ENCODE measurements at places on chromosomes 3 and 15.

GRCh38 chr3:167731393-167731792 is 3.3 kb downstream of the PDCD10 start:
- DNase-seq, result no peak

- no peak for DNase-seq
These were observed 93.2 kb upstream of the ARHGEF3 start for GRCh38 chr3:56894881-56895431.

DNA sequence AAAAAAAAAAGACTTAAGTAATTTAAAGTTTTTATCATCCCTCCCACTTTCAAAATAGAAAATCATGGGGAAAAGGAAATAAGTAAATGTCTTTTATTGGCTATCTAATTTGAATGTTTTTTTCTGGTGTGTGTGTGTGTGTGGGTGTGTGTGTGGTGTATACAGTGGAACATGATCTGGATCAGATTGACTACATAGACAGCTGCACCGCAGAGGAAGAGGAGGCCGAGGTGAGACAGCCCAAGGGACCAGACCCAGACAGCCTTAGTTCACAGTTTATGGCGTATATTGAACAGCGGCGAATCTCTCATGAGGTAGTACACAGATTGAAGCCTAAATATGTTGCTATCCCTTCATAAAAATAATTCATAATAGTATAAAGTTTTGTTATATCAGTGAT is 44.5 kb downstream of the LRCH3 start:
- no peak for DNase-seq

DNA sequence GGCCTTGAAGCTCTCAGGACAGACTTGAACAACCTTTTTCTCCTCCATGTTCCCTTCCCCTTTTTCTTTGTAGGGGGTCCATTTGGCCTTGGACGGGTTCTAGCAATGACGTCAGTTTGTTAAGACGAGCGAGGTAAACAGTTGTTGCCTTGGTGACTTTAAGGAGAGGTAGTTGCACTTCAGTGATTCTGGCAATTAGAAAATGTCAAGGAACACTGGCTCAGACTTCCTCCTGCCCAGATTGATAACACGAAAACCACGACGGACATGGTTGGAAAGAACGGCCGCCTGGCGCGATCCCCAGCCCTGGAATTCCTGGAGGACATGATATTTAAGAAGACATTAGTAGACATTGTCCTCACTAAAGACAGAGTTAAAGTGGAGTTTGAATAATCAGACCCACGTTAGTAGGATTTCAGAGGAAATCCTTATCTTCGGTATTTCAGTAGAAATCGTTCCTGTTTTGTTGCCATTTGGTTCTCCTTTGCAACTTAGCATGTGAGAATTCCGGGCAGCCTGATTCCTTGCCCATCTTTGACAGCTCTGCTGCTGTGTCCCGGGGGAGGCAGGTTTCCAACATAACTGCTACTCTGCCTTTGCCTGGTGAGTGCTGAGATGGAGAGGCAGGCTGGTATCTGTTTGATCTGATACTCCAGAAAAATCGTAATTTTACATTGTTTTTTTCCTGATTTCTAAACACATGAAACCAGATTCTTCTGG is 87.3 kb downstream of the ST6GAL1 start:
- DNase-seq, result no peak

GRCh38 chr3:113804661-113805060 is 33.9 kb upstream of the GRAMD1C start:
- no peak for DNase-seq

DNA sequence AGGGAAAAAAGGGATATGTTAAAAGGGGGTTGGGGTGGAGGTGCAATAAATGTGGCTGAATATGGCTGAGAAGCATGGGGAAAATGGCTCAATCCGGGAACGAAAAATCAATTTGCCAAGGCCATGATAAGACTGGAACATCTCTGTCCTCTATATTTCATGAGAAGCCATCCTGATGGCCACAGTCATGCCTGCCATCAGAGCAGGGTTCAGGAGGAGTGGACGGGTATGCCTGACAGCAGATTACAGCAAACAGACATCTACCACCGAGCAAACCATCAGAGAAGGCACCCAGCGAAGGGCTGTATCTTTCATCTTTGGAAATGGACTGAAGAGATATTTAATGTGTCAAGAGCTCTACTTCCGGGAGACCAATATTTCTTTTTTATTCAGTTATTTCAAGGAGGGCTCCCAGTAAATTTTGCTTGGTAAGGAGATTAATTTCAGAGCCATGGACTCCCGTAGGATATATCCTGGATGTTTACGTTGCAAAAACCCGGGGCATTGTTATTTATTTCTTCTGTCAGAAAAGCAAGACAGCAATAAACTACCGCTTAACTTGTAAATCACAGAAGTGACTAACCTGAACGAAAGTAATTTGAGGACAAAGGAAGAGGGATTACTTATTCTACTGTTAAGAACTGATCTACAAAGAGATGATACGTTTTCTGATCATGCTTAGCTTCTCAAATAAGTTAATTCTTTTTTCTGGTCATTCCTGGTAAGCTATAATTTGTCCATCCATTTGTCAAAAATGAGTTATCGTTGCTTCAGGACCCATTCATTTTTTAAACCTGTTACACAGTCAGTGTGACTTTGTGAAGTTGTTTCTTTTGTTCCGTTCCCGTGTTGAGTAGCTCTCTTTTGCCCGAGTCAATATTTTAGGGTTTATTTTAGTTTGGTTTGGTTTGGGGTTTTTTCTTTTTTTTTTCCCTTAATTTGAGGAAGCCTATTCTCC is 80.6 kb upstream of the CHD2 start:
- DNase-seq, result no peak

DNA sequence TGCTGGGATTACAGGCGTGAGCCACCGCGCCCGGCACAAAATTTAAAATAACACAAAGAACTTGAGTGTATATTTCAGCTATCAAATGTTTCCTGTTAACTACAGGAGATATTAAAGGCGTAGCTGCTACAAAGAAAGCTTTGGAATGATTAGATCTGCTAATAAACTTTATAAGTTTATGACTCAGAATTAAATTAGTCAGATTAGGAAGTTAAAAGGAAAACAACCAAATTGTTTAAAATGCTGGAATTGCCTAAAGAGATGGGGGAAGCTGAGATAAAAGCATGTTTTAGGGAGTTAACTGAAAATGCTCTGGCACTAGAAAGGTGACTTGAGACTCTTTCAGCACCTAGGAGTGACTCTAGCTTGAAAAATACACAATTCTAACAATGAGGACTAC is 58.9 kb downstream of the COL8A1 start:
- no peak for DNase-seq

- DNase-seq, result no peak
These were observed 8.2 kb upstream of the GRIP2 start for GRCh38 chr3:14548321-14548729.

DNA sequence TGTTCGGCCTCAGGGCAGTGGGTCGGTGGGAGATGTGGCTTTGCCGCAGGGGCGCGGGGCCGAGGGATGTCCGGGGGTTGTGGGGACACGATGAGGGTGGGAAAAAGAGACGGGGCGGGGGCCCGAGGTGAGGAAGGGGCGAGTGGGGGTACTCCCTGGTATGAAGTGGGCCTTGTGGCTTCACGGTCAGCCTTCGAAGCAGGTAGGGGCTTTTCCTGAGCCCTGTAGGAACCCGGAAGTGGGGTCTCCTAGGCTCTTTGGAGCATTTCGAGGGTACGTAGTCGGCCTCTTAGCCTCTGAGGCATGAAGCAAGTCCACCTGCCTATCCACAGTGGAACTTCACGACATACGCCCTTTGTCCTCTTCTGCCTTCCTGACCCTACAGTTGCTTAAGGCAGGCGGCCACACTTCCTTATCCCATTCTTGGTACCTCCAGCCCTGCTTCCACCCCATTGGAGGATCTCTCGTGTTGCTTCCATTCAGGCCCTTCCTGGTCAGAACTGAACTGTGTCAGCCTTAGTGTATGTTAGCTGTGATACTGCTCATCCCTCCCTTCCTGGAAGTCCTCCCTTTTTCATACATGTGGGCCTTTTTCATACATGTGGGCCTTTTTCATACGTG is 389 bp downstream of the ARPC4 start:
- DNase-seq, result no peak

- DNase-seq, result no peak
These were observed 63.1 kb downstream of the CDC25A start for GRCh38 chr3:48125013-48125705.

- DNase-seq, result no peak
These were observed 923.1 kb downstream of the TBL1XR1 start for GRCh38 chr3:176274161-176274560.

DNA sequence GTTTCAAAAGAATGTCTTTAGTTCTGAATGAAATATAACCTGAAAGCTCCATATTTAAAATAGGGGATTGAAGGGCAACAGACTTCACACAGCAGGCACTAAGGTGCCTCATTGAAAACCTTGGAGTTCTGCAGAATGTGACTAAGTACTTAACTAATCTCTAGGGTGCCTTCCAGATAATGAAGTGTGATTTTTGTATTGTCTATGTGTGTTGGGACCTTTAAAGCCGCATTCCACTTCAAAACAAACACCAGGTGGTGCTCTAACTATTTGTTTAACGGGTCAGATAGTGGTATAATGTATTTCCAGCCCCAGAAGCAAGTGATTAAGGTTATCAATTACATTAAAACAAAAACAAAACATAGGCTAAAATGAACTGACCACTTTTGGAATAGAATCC is 28.0 kb downstream of the TFG start:
- no peak for DNase-seq

DNA sequence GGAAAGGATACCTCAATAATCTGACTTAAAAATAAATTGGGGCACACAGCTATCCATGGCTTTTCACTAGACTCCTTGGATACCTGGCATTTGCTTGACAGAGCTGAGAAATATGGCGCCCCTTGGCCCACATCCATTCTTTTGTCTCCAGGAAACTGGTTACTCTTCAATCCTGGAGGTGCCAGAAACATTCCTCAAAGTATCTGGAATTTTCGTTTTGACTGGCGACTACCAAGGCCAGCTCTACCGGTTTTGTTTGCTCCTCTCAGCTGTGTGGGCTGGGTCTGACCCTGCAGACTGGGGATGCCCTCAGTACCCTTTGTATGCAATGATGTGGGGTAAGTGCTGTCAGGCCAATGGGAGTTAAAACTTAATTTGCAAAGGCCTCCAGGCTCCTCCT is 27.0 kb downstream of the KATNBL1 start:
- DNase-seq, result no peak

DNA sequence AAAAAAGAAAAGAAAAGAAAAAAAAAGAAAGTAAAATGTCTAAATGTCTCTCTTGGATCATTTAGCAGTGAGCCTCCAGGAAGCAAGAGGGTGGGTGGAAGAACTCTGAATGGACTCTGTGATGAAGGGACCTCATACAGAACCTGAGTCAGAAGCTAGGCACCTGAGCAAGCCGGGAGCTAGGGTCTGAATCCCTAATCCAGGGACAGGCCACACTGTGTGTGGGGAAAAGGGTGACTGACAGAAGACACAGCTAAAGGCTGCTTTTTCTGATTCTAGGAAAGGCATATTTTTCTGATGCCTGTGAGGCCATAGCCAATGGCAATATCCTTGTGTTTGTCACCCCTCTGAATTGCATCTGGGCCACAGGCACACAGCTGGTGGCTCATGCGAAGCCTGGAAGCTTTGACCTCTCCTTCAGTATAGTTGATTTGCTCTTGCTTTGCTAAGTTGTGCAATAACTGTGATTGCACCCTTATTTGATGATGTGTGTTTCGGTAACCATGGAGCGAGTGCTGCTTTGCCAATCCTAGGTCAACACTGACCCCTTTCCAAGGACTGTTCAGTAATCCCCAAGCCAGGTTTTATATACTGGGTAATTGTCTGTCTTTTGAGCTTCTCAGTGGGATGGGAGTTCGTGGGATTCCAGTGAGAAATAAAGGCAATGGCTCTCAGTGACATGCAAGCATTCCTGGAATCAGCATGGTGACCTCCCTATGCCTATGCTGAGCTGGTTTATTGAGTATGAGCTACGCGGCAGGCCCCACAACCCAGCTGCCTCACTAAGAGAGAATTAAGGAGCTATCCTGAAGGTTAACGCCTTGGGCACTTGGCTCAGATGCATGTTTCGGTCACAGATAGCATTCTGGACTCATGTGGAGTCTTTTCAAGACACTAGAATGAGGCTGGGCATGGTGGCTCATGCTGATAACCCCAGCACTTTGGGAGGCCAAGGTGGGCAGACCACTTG is 49.0 kb upstream of the OSBPL11 start:
- no peak for DNase-seq

DNA sequence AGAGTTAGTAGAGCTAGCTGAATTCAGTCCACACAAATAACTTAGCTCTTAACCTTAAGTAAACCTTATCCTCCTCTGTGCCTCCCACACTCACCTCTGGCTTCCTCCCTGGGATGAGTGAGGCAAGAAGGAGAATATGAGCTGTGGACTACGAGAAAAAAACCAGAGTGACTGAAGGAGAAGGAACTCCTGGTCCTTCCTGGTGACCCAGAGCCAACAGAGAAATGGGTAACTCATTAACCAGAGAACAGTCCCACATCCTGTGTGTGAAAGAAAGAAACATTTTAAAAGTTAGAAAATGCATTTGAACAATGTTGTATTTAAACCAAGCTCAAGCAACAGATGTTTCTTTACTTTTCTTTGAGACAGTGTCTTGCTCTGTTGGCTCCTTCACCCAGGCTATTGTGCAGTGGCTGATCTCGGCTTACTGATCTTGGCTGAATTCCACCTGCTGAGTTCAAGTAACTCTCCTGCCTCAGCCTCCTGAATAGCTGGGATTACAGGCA is 27.5 kb upstream of the FAM81A start:
- DNase-seq, result no peak

DNA sequence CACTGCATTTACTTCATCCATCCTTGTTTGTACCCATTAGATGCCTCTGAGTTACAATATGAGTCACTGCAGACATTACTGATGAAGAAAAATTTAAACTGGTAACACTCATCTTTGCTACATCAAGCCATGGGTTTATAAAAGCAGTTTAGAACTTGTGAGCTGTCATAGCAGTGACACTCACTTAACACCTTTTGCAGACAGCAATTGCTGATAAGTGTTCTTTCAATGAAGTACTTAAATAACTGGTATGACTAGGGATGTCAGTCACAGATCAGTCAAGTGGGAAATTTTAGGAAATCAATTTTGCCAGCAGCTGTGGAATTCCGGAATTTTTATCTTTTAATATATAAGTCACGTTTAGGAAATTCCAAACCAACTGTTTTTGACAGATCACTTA is 643.0 kb downstream of the TBL1XR1 start:
- DNase-seq, result no peak
